Fibroblast of villous mesenchyme (primary cell): ENCODE measurements at places on chromosomes 13 and 19. TPM values are rescaled to one million over a fixed set of nuclear protein-coding genes. Genes with fewer than 3 reads are reported as not detected.
A peak's percentile ranks its signal among the peaks of the same experiment; 100 is the strongest.

- peak; percentile 84 for DNase-seq
Measured at GRCh38 chr19:23116802-23117571, at the start of gene ZNF730. Gene ZNF730, plus strand, starts transcription at chr19:23117025. Its CDS starts 149 bp downstream, at chr19:23117174.

DNA sequence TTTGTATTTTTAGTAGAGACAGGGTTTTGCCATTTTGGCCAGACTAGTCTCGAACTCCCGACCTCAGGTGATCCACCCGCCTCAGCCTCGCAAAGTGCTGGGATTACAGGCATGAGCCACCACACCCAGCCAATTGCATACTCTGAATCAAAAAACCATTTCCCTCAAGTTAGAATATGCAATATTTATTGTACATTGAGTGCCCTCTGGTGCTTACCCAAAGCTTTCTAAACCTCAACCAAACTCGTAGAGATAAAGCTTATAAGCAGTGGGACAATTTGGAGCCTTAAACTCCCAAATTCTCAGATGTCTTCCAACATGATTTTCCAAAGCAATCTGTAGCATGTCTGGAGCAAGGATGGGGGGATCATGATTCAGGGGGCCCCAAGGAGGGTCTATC is 22.4 kb downstream of the RFXAP start:
- no peak for DNase-seq

GRCh38 chr19:37981785-37982475 is 74.9 kb downstream of the SIPA1L3 start:
- DNase-seq, result peak; percentile 78

DNA sequence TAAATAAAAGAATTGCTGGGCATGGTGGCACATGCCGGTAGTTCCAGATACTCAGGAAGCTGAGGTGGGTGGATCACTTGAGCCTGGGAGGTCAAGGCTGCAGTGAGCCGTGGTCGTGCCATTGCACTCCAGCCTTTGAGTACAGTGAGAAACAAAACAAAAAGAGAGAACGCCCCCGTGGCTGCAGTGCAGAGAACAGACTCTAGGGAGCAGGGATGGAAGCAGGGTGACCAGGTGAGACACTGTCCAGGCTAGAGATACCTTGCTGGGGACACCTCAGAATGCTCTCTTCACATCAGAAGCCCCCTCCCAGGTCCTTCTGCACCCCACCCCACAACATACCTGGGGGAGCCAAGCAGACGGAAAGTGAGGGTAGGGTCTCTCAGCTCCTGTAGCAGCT is 24.8 kb downstream of the MAP4K1 start:
- no peak for DNase-seq

GRCh38 chr13:39767791-39768517 is 112.5 kb downstream of the COG6 start:
- DNase-seq, result peak; percentile 17

DNA sequence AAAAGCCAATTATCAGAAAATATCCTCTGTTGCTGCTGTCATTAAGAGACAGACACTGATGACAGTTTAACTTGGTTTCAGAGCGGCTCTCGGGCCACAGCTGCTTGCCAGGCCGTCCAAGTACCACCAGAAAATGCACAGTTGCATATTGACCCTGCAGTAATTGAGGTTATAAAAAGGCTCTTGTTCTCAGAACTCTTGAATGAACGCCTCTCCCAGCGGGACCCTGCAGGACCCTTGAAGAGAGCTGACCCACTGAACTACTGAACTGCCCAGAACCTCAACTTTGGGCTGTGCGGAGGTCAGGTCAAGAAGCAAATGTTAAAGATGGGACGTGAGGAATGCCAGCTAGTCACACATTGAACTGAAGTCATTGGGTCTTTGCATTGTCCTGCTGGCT is 1559.0 kb upstream of the SLC10A2 start:
- DNase-seq, result no peak

IL4I1 gene
- 0.43 and 0.64 TPM in 2 replicates for total RNA-seq

LPAR6 gene
- 10.3 and 16.4 TPM in 2 replicates for total RNA-seq

CEACAM19 gene
- 2.6 and 5.6 TPM in 2 replicates for total RNA-seq

CEACAM8 gene
- not detected in 2 replicates for total RNA-seq
